ENCODE measurements at places on chromosomes 4 and X. TPM values are rescaled to one million over a fixed set of nuclear protein-coding genes. Genes with fewer than 3 reads are reported as not detected.

- peak; percentile 32 for DNase-seq
Measured at GRCh38 chr4:147594107-147594506, 23.1 kb upstream of the TMEM184C start.

DNA sequence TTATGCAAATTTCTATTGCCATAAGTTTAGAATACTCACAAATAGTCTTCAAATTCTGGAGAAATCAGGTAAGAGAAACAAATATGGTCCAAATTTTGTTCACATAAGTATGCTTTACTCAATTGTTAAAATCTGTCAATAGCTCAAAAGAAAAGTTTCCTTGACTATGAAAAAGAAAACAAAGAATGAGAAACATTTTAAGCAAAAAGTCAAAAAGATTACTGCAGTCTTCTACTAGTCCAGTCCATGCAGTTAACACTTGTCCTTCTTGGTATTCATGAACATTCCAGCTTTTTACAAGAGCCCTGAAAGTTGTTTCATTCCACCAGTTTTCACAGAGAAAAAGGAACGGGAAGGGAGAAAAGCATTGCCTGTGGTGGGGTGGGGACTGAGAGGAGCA, 54.7 kb upstream of the ZXDA start:
- no peak for DNase-seq

DNA sequence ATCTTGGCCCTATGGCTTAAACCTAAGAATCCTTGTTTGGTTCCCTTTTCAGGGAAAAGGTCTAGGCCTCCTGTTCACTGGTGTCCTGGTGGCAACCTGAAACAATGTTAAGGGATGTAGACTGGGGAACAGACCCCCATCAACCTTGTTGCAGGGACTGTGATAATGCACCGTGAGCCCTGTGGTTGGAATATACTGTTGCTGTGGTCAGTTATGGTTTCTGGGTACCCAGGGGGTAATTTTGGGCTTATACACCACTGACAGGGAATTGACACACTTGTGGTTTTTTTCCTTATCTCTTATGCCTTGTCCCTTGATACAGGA, 64.0 kb upstream of the WDR1 start:
- DNase-seq, result no peak

- DNase-seq, result no peak
Measured at GRCh38 chrX:129877401-129877800, 28.6 kb upstream of the UTP14A start.

DNA sequence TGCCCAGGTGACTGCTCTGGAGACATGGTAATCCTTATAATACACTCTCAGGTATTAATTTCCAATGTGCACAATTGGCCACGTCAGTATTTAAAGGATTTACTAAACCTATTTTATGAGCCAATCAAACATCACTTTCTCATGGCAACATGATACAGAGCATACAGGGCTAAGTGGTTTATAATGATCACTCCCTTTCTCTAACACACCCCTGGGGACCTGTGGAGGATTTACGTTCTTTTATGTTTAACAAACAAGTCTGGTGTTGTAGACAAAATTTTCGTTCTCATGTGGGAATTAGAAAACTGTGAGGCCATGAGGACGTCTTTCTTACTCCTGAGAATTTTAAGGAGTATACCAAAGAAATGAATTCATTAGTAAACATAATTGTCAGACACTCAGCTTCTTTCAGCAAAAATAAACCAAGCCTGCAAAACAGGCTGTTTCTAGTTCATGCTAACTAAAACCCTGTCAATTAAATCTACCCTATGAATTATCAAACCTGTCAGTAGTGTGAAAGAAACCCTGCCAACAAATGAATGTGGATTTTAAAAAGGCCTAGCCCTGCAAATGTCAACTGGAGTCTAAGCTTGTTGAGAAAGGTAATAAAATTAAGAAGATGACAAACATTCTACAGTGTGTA, 155.8 kb downstream of the PDGFC start:
- no peak for DNase-seq

GRCh38 chr4:4384837-4385236, 2.1 kb upstream of the NSG1 start:
- DNase-seq, result peak; percentile 88

DNA sequence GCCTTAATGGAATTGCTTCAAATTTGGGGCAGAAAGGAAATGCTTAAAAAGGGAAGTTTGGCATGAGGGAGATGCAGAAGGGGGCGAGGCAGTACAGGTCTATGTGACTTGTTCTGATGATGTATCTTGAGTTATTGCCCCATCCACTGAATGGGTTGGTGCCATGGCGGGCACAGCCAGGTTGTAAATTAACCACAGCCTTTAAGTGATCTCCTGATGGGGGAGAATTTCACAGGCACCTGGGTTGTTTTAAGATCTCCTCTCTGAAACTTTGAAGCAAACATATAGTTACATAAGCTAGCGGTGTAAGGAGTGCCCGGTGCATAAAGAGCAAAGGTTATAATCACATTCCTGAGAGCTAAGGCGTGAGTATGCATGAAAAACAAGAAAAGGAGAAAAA, 37.0 kb downstream of the NPY5R start:
- DNase-seq, result no peak

GRCh38 chrX:47618923-47619485, 653 bp downstream of the SYN1 start:
- DNase-seq, result no peak

GRCh38 chrX:77087529-77088169, 359.5 kb upstream of the FGF16 start:
- DNase-seq, result no peak

DNA sequence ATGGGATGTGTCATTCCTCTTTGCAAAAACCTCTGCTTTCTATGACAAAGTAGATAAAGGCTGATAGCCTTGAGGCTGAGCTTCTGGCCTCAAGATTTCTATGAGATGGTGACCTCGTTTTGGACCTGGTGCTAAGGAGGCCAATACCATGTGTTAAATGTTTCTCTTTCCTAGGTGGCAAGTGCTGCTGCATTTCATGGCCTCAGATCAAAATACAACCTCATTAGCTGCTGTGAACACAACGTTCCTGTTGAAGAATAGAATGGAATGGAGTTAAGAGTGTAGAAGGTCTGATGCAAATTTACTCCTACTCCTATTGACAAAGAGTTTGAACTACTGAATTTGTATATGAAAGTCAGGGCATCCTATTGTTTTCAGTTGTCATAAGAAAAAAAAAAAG, 112.0 kb downstream of the C4orf51 start:
- DNase-seq, result no peak

- DNase-seq, result no peak
Measured at GRCh38 chrX:74931214-74931613, 6.0 kb upstream of the NEXMIF start.

DNA sequence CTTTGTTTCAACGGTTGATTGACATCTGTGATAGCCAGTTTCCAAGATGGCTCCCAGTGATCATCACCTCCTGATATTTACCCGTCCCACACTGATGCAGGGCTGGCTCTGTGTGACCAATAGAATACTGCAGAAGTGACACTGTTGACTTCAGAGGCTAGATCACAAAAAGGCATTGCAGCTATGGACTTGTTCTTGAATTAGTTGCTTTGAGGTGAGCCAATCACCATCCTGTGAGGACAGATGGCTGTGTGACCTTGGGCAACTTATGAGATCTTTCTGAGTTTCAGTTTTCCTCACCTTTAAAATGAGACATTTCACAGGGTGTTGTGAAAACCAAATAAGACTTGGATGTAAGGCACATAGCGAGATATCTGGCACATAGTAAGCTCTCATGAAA, 1.8 kb upstream of the GPR82 start:
- no peak for DNase-seq

DNA sequence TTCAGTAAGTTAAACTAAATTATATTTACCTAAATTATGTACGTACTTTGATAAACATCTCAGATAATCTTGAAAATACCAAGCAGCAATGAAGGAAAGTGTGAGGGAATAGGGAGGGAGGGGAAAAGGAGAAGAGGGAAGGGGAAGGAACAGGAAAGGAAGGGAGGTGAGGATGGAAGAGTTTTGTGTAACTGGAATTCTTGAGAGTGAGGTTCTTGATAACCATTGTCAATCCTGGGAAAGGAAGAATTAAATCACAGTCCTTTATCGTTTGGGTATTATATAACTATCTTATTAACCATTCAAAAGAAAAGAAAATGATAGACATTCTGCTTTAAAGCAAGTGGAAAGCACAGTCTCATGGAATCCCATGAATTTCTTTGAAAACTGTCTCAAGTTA, 795.0 kb downstream of the CCSER1 start:
- DNase-seq, result no peak

GRCh38 chr4:1567808-1568581, 116.1 kb downstream of the FAM53A start:
- DNase-seq, result peak; percentile 77

DNA sequence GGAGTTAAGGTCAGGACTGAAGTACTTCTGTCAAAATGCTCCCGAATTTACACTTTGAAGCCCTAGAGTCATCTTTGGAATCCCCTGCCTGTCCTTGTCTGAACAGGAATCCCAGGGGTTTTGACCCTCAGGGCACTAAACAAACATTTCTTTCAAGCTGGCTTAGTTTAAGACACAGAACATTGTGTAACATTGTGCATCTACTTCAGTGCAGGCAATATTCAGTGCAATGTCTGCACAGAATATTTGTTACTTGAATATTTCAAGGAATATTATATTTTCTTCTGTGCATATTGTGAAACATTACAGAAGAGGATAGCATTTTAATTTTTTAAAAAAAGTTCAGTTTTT, 763.4 kb downstream of the PCDH18 start:
- no peak for DNase-seq

- DNase-seq, result no peak
Measured at GRCh38 chr4:36325926-36326325, 44.5 kb downstream of the DTHD1 start.

GRCh38 chr4:177975315-177975987, 533.2 kb upstream of the AGA start:
- no peak for DNase-seq

- no peak for DNase-seq
Measured at GRCh38 chr4:33193109-33193508, 2472.9 kb downstream of the PCDH7 start.

DNA sequence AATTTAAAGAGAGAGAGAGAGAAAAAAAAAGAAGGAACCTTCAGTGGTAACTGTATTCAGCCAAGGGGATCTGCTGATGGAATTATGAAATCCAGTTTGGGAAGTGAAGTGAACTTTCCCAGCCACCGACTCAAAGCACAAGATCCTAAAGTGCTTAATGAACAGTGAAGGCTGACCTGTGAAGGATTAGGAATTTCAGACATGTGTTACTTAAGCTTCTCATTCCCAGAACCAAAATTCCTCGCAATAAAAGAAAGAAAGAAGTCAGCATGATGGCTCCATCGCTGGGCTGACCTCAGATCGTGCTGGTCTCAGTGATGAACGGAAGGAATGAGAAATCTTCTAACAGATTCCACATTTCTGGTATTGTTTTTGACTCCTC, 135.2 kb downstream of the ARSF start:
- no peak for DNase-seq

- DNase-seq, result no peak
Measured at GRCh38 chrX:38407126-38407525, 54.7 kb downstream of the OTC start.

DNA sequence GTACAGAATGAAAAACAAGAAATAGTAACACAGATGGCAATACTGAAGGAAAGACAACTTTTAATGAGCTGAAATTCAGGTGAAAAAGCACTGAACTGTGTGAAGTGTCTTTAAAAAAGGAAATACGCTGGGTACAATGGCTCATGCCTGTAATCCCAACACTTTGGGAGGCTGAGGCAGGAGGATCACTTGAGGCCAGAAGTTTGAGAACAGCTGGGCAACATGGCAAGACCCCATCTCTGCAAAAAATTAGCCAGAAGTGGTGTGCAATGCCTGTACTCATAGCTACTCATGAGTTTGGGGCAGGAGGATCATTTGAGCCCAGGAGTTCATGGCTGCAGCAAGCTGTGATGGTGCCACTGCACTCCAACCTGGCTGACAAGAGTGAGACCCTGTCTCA, 59.8 kb upstream of the COX18 start:
- DNase-seq, result no peak

- peak; percentile 3 for DNase-seq
Measured at GRCh38 chr4:72171761-72172160, 140.0 kb downstream of the NPFFR2 start.

- peak; percentile 60 for DNase-seq
Measured at GRCh38 chr4:41122775-41123174, 91.6 kb downstream of the APBB2 start.

GRCh38 chr4:122091836-122092405, 60.2 kb upstream of the BLTP1 start:
- no peak for DNase-seq

DNA sequence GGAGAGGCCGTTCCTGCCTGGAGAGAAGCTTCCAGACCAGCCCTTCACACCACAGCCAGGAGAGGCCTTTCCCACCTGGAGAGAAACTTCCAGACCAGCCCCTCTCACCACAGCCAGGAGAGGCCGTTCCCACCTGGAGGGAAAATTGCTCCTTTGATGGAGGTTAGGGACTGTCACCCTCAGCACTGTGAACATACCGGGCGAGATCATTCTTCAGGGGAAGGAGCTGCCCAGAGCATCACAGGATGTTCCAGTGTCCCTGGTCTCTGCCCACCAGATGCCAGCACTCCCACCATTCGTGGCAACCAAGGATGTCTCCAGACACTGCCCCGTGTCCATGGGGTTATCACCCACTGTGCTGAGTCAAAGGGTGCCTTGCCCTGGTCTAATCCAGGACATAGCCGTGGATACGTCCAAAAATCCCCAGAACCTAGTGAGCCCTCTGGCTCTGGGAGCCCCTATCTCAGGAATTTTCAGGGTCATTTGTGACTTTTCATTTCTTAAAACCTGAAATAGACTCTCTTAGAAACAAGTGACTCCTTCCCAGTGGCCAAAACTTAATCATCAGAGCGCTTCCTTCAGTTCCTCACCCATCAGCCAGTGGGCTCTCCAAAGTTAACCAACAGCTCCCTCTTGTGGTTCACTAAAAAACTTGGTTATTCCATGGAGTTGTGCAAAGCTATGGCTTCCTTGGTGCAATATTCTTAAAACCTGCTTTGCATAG, 80.2 kb downstream of the CRMP1 start:
- DNase-seq, result peak; percentile 82

DNA sequence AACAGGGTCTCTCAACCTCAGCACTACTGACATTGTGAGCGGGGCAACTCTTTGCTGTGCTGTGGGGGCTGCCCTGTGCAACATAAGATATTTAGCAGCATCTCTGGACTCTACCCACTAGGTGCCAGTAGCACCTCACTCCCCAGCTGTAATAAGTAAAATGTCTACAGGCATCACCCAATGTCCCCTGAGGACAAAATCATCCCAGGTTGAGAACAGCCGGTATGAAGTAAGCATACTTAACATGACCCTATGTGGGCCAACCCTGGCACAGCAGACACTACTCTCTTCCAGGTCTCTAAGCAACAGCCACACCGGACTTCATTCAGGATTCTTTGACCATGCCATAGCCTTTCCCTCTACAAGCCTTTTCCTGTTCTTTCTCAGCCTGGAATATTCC, 10.5 kb upstream of the MGST2 start:
- DNase-seq, result no peak

- peak; percentile 65 for DNase-seq
Measured at GRCh38 chrX:78024349-78025059, 55.1 kb upstream of the PGAM4 start.

RS1 gene
- total RNA-seq, result not detected

CFAP99 gene
- not detected for total RNA-seq

CYBB gene
- total RNA-seq, result 0.14 TPM

PCDH18 gene
- total RNA-seq, result 35.6 TPM

All from H7 (cell line).